ENCODE measurements at places on chromosomes 1 and 21.

- no peak for DNase-seq
These were observed 82.6 kb upstream of the MAP10 start for GRCh38 chr1:232722626-232723025.

- no peak for DNase-seq
These were observed 18.1 kb upstream of the SLC26A9 start for GRCh38 chr1:205961405-205961804.

GRCh38 chr1:203913073-203913521 lies 51.7 kb downstream of the SNRPE start:
- DNase-seq: no peak

DNA sequence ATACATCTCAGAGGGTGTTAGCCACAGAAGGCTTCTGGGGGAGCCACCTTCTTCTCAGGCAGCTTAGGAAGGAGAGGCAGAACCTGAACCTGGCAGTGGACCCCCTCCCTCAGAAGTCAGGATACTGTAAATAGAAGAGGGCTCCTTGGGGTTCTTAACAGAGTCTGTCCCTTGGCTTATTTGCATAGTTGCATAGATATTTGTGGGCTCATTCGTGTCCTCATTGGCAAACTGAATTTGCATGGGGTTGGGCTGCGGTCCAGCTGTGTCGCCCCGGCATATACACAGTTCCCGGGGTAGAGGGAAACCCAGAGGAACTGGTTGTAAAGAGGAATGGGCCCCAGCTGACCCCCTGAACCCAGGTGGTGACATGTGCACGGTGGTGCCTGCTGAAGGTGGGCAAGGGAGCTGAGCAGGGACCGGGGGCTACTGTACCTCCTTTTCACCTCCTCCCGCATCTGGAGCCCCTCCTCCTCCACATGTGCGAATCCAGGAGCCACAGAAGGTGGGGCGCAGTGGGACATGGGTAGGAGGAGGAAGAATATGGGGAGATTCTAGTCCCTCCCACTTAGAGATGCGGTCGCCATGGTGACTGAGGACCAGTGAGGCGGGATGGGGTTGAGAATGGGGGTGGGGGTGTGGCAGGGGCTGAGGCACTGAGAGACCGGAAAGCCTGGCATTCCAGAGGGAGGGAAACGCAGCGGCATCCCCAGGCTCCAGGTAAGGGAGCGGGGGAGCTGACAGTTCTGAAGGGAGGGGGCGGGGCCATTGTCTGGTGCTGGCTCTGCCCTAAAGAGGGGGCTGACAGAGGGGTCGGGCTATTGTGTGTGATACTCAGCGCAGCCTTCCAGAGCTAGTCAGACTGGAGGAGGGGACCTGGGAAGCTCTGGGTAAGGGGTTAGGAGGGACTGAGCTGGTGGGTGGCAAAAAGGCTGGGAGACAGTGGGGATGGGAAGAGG lies 3.7 kb upstream of the SEMA4A start:
- no peak for DNase-seq

- DNase-seq: no peak
These were observed 8.3 kb downstream of the ASAP3 start for GRCh38 chr1:23475641-23476040.

DNA sequence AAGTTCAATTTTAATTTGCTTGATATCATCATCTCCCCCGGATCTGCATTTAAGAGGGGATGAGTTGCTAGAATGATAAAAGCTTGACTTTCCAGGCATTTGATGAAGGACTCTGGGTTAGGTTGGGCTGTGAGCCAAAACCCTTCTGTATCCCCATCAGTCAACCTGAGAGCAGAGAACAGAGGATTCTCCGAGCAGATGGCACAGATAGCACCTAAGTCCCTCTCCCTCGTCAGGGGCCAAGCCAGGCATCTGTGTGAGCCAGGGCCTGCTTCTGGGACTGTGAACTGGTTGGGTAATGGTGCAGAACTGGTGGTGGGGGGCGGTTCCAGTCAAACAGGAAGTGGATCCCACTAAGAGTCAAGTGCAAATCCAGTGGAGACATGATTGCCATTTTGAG lies 205.8 kb downstream of the TNR start:
- DNase-seq: no peak

- DNase-seq: no peak
These were observed 1.2 kb downstream of the SAMD11 start for GRCh38 chr1:924656-925560.

- DNase-seq: no peak
These were observed 46.5 kb upstream of the GREM2 start for GRCh38 chr1:240658312-240658960.

DNA sequence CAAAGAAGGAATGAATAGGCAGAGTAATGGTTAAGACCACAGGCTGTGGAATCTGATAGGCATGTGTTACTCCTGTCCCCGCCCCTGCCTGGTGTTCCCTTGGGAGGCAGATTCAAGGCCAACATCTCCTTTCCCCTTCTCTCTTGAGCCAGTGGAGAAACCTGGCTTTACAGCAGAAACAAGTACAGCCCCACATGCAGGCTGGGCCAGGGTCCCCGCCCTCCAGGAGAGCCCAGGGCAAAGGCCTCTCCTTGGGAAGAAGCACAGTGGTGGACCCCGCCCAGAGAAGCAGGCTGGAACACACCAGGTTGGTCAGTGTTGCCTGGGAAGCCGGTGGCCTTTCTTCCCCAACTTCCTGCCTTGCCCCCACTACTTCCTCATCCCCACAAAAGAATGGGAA lies 6.8 kb downstream of the C1orf167 start:
- DNase-seq: no peak

GRCh38 chr1:192573499-192573898 lies 2.1 kb upstream of the RGS1 start:
- DNase-seq: no peak

- DNase-seq: no peak
These were observed 23.9 kb downstream of the FMO5 start for GRCh38 chr1:147201276-147201675.

DNA sequence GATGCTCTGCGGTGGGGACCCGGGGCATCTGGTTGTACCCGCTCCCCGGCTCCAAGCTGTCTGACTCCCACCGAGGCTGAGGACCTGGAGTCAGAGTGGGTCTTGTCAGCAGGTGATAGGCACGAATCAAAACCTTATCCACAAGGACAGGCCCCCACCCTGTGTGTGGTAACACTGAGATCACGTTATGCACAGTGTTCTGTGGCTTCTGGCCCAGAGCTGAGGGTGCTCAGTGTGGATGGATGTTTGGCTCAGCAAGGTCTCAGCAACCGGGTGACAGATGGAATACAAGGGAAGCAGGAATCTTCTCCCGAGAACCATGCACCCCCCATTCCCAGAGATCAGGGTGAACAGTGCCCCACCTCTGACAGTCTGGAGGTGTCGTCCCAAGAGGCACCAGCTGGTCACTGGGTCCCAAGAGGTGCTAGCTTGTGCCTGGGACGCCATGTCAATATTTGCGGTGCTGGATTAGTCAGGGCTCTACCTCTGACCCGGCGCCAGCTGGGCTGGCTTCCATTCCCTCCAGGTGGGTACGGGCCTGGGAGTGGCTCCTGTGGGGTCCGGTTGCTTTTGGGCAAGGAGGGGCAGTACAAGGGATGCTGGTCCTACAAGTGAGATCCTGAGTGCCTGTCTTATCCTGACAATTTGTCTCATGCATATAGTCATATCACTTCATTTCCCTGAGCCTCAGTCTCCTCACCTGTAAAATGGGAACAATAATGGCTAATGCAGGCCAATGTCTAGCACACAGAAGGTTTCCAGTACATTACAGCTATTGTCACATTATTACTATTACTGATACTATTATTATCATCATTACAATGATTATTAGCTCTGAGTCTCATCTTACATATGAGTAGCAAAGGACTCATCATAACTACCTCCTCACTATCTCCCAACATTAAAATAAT lies 957 bp downstream of the CAPN9 start:
- DNase-seq: no peak

DNA sequence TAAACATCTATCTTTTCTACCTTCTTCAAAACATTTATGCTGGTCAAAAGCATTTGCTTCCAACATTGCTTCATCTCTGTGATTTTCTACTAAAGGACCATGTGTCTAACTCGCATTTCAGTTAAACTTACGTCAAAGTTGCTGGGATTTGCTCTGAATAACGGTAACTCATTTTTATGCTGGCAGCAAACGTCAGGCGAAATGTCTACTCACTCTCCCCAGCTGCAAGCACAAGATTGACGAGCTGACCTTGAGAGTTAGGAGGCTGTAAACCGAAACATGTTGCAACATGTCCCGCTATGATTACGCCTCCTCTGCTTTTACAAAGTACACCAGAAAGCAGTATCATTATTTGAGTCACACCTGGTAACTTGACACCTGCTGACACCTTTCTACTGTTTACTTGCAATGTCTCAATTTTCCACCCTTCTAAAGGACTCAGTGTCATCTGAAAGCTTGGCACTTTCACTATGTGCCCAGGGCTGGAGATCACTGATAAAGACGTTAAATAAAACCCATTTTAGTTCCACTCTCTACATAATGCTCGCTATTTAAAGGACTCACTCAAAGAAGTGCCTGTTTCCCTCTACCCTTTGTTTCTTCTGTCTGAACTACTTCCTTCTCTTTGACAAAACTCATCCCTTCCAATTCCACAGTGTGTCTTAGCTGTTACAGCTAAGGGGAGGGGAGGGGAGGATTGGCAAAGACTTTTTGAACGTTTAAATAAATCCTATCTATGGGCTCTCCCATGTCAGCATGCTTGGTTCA lies 111.9 kb downstream of the PTPN14 start:
- no peak for DNase-seq

DNA sequence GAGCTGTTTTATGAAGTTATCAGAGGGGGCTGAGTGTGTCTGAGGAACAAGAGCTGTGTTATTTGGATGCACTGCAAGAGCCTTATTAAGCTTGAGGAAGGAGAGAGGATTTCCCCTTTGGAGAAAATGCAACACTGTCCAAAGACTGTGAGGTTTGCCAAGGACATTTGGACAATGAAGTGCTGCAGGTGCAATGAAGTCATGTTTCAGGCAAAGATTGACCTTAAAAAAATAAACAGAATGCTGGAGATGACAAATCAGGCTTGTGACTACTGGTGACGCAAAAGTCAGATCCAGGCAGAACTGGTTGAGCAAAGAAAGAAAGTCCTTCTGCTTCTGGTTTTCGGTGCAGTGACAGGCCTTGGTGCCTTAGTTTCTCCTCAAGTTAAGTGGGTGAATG lies 125.2 kb upstream of the KIAA0040 start:
- no peak for DNase-seq

- DNase-seq: no peak
These were observed 104.7 kb downstream of the ST6GALNAC3 start for GRCh38 chr1:76179219-76179698.

DNA sequence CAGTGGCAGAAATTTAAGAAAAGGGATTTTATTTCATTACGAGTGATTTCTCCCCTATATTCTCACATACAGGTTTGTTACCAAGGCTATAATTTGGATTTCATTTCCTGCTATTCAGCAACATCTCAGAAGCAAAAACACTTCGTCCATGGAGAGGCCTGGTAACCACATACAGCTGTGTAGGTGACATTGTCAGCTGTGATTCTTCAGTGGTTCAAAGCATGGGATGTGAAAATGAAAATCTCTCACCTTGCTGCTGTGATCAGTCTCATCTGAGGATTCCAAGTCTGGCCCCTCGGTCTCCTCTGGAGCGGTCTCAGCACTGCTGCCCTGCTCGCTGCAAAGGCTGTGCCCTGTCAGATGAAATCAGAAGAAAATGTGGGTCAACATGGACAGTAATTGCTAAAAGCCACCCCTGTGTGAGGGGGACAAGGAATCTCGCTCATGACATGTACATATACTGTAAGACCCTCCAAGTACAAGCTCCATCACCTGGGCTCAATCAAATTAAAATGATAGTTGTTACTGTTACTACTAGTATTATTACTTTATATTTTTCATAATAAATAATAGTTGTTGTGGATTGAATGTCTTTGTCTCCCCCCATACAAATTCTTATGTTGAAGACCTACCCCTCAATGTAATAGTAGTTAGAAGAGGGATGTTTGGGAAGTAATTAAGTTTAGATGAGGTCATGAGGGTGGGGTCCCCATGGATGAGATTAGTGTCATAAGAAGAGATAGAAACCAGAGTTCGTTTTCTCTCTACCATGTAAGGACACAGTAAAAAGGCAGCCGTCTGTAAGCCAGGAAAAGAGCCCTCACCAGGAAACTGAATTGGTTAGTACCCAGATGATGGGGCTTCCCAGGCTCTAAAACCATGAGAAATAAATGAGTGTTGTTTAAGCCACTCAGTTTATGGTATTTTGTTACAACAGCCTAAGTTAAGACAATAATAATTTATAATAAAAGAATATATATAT lies 126.7 kb upstream of the KRTAP19-8 start:
- no peak for DNase-seq

GRCh38 chr1:160704250-160704649 lies 7.4 kb downstream of the CD48 start:
- DNase-seq: no peak

DNA sequence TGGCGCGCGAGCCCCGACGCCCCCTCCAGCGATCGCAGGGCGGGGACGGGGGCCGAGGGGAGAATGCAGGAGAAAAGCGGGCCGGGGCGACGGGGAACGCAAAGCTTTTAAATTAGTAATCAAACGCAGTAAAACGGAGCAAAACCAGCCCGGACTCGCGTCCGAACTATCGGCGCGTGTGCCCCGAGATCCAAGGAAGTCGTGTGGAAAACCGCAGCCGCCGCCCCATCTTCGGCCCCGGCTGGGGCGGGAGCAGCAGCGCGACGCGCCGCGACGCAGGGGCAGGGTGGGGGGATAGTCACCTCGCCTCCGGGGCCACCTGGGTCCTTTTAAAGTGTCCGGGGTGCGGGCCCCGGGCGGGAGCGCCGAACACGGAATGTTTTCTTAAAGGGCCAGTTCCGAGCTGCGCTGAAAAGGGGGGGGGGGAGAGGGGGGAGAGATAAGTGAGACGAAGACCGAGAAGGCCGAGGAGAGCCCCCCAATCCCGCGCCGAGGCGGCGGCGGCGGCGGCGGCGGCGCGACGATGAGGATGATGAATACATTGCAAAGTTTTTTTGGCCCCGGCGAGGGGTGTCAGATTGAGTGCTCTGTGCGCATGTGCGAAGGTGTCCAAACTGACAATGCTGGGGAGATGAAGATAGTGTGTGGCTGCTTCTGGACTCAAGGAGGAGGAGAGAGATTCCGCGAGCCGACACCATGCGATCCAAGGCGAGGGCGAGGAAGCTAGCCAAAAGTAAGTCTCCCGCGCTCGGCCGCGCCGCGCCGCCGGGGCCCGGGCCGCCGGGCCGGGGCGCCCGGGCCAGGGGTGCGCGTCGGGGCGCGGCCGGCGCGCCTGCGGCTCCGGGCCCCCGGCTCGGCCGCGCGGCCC lies at the start of gene PRDM16:
TSS of gene PRDM16 (plus strand) at position 640 of the 868 bp plus-strand sequence. CDS start at position 697, 57 bp downstream.
- no peak for DNase-seq

GRCh38 chr1:39842836-39843235 lies 40.5 kb downstream of the TRIT1 start:
- no peak for DNase-seq
